NT2/D1 (cell line): ENCODE measurements at places on chromosomes 16 and 17.

DNA sequence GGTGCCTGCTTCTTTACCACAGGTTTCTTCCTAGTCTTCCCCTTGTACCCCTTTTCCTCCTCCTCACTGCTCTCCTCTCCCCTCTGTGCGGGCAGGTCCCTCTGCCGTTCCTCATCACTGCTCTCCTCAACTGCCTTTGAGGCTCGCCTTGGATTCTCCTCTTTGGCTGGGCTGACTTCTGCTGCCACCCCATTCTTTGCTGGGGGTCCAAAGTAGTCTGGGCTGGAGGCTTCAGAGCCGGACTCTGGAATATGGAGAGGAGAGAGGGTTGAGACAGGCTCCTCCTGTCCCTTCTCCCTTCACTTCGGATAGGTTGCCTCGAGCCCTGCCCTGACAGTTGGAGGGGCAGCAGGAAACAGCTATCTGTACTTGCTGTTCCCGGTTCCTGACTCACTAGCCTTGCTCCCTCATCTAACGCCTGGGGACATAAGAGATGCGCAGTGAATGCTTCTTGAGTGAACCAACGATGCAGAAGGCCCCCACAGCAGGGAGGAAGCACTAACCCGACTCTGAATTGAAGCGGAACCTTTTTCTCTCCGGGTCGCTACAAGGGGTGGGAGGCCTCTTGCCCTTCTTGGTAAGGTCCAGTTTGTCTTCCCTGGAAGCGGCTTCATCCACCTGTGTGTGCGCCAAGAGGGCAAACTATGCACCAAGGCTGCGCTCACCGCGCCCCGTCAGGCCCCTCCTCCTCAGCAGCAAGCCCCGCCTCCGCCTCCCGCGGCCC, 655 bp downstream of the HIRIP3 start:
- DNase-seq, result no peak

- DNase-seq, result no peak
These were observed 19.1 kb downstream of the TRARG1 start for GRCh38 chr17:1298606-1299005.

GRCh38 chr17:82435601-82436583, 14.7 kb downstream of the CYBC1 start:
- no peak for DNase-seq

GRCh38 chr17:78315355-78316114, 44.3 kb downstream of the SOCS3 start:
- DNase-seq, result no peak

DNA sequence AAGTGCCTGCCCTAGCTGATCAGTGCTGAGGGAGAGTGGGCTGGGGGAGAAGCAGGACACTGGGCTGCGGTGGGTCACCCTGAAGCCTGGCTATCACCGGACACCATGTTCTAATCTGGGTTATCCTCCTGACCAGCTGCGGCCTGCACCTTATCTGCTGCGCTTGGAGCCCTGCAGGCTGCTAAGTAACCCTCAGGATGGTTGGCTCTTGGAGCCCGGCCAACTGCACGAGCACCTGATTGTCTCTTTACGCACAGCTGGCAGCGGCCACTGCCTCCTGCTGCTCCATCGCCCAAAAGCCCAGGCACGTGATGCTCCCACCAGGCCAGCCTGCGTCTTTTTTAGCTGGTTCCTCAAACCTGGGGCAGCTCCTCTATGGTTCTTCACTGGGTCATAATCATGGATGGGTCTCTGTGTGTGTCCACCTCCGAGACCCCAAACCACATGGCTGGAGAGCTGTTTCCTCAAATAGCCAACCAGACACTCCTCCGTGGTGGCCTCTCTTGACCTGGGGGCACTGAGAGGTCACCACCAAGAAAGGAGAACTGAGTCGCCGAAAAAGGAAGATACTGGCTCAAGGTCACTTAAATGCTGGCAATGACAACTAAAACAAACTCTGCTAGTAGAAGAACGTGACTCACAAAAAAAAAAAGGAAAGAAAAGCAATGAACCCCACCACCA, 21.7 kb downstream of the SPHK1 start:
- DNase-seq, result no peak

DNA sequence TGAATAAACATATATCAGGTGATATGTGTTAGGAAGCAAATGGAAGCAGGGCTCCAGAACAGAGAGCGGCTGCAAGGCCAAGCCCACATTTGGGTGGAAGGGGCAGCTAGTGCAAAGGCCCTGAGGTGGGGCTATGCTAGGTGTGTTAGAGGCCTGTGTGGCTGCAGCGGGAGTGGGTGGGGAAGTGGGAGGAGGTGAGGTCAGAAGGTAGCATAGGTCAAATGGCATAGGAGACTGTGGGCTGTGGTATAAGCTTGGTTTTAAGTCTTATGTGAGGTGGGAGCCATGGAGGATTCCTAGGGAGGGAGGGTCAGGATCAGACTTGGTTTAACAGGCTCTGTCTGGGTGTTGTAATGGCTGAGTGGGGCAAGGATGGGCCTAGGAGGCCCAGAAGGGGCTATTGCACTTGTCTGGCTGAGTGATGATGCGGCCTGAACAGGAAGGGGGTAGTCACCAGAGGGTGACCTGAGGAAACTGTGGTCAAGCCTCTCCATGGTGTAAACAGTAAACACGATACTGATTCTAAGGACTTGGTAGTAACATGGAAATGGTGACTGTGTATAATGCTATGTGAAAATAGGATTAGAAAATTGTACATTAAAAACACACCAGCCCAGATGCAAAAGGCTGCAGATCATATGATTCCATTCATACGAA, 31.1 kb downstream of the RAI1 start:
- DNase-seq, result no peak

- DNase-seq, result no peak
These were observed 20.9 kb downstream of the SOCS1 start for GRCh38 chr16:11234884-11235702.

GRCh38 chr17:32916134-32916533, 11.8 kb upstream of the TMEM98 start:
- no peak for DNase-seq

DNA sequence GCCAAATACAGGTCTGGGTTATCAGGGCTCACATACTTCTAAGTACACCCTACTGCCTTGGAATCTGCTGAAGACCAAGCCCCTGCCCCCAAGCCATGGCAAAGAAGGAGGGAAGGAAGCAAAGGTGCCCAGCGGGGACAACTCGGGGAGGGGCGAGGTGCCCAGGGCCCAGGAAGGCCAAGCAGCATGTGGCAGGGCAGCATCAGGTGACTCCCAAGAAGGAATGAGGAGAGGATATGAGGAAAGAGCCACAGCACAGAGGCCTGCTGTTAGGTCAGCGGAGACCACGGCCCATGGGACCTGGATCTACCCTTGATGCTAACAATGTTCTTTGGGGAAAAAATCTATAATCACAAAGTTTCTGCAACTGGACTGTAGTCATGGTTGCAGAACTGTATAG, 142.6 kb upstream of the CRHR1 start:
- no peak for DNase-seq

DNA sequence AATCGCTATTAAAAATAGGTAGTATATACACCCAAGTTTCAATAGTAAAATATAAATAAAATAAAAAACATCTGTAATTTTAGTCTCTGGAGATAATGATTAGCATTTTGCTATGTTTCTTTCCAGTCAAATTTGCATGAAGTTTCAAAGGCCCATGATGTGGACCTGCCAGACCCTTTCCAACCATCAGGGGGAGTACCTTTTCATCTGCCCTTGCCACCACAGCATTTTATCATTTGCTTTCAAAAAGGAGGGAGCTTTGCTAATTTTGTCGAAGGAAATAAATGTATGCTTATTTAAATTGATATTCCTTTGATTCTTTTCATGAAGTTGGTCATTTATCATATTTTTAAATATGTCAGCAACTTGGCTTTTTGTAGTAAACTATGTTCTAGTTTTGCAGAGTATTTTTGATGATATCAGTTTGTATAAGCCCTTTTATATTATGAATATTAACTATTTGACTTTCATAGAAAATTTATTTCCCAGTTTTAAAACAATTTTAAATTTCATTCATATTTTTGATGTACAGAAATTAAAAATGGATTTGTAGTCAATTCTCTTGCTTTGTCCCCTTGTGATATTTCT, 115.2 kb upstream of the NETO2 start:
- peak; percentile 11 for DNase-seq

- DNase-seq, result no peak
These were observed 654 bp downstream of the WFDC1 start for GRCh38 chr16:84295203-84295860.

- DNase-seq, result no peak
These were observed 40.3 kb downstream of the WNT3 start for GRCh38 chr17:46777943-46778915.

DNA sequence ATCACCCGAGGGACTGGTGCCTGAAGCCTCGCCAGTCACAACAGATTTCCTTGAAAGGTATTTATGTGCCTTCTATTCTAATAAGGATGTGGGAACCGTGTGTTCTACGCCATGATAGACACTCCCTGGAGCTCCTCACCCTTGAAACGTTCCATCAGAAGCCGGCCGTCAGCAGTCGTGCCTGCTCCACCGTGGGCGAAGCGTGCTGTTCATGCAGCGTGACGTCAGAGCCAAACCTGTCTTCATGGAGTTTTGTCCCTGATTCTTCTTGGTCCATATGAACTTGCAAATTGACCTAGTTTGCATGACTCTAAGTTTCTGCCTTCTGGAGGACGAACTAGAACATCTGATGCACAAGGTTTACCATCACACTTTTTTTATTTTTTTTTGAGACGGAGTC, 4.5 kb upstream of the PPP1R27 start:
- DNase-seq, result no peak

GRCh38 chr16:55184052-55184451, 140.0 kb upstream of the IRX6 start:
- peak; percentile 28 for DNase-seq

GRCh38 chr17:19707728-19708221, 8.6 kb downstream of the SLC47A2 start:
- DNase-seq, result no peak

- no peak for DNase-seq
These were observed 2.7 kb downstream of the NOD2 start for GRCh38 chr16:50696126-50696525.

- DNase-seq, result no peak
These were observed 296.2 kb downstream of the SEC14L1 start for GRCh38 chr17:77437017-77437416.

DNA sequence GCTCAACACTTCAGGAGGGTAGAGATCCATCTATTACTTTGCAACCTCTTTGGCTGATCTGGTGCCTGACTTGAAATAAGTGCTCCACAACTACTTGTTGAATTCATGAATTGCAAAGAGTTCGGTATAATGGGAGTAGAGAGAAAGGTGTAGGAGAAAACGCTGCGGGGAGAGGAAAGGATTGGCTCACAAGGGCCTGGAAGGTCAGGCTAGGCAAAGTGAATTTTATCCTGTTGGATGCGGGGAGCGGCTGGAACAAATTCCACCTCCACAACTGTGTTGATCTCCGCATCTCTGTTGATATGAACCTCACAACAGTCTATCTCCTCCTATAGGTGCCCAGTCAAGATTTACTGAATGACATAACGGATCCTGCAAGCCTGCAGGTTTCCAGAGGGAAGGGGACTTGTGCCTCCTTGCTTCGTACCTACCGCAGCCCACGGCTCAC, 684 bp downstream of the SLX4 start:
- no peak for DNase-seq

DNA sequence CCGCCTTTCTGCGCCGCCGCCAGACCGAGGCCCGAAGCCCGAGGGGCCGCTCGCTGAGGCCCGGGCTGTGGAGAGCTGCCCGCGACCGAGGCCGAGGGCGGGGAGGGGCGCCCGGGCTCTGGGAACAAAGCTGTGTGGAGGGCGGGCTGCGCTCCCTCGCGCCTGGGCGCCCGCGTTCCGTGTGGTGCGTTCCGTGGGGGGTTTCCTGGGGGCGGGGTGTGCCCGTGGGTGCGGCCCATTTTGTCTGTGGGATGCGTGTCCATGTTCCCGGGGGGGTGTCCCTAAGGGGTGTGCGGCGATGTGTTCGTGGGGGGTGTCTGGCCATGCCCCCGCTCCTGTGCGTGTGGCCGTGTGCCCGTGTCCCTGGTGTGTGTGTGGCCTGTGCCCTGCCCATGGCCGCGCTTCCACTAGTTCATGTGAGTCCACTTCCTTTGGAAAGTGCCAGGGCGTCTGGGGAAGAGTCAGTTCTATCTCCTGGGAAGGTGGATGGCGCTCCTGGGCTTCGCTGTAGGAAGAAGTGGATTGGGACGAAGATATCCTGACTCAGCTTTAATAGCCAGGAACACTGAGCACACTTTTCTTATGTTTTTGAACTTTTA, 520 bp downstream of the JPT2 start:
- DNase-seq, result no peak

GRCh38 chr17:50637829-50638605, 3.3 kb downstream of the ABCC3 start:
- no peak for DNase-seq

- DNase-seq, result no peak
These were observed 35.6 kb downstream of the WWOX start for GRCh38 chr16:78134944-78135619.

GRCh38 chr17:43024407-43025289, at the start of gene RND2:
Gene RND2, plus strand, starts transcription at chr17:43025231. Its CDS starts 117 bp downstream, at chr17:43025348.
- peak; percentile 90 for DNase-seq
